ENCODE measurements at places on chromosomes 2 and 18. TPM values are rescaled to one million over a fixed set of nuclear protein-coding genes. Genes with fewer than 3 reads are reported as not detected.

Gene EFHD1
- total RNA-seq = 129 TPM

Gene ELOA2
- total RNA-seq = not detected

Gene ASAP2
- 54.8 TPM for total RNA-seq

Gene STARD6
- total RNA-seq = 0.19 TPM

Gene DNAJC27
- 11.4 TPM for total RNA-seq

Gene MAP2
- total RNA-seq = 11.4 TPM

Gene IRS1
- total RNA-seq = 13.4 TPM

Gene CD207
- total RNA-seq = 0.66 TPM

Gene CLEC4F
- 0.72 TPM for total RNA-seq

Gene TMEM169
- total RNA-seq = 4.6 TPM

Gene ALPP
- total RNA-seq = not detected

Gene KIF5C
- 3.6 TPM for total RNA-seq

Gene POTEC
- total RNA-seq = not detected

Gene ABCG5
- total RNA-seq = not detected

Measured in kidney (tissue), 22 donors.